ENCODE measurements at places on chromosomes 4 and X.

DNA sequence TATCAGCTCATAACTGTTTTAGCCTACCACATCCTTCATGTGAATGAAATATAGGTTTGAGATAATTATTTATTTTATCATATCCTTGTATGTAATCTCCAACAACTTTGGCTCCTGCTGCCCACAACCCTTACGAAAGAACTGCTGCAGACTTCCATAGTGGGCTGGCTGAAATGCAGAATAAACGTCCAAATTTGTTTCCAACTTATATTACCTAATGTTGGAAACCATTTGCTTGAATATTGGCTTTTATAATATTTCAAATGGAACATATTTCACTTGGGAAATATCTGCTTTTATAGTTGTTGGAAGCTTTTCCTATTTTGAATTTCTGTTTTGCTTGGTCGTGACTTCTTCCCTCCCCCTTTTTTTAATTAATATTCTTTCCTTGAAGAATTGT is 45.0 kb upstream of the ITM2A start:
- no peak for DNase-seq

DNA sequence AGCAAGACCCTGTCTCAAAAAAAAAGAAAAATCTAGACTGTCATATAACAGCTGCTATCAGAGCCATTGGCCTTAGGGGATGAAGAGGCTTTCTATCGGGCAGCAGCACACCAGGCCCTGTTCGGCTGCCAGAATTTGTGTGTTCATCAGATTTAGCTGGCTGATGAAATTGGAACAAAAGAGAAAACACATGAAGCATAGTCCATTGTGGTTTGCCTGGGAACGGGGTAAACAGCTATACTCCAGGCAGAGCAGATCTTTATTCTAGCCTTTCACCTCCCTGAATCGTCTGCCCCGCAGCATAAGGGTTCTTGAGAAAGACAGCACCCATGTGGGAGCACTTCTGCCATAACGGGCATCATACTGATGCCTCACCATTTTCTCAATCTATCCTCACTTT is 11.6 kb downstream of the TKTL1 start:
- no peak for DNase-seq

- no peak for DNase-seq
These were observed 33.7 kb downstream of the DHX15 start for GRCh38 chr4:24550441-24551175.

DNA sequence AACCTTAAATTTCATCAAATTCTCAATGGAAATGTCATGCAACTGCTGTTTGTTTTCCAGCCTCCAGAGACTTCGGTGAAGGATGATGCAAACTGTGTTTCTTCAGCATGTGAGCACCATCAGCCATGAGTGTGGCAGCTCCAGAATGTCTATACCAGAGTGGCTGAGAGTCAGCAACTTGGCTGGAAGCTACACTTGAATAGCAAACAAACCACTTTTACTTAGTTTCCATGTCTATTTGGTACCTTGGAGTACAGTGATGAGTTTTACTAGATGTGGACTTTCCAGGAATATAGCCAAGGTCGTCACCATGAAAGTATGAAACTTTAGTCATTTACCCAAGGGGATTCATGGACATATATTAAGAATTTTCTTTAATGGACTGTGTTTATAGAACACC is 4.3 kb upstream of the IL21 start:
- DNase-seq: peak; percentile 11

DNA sequence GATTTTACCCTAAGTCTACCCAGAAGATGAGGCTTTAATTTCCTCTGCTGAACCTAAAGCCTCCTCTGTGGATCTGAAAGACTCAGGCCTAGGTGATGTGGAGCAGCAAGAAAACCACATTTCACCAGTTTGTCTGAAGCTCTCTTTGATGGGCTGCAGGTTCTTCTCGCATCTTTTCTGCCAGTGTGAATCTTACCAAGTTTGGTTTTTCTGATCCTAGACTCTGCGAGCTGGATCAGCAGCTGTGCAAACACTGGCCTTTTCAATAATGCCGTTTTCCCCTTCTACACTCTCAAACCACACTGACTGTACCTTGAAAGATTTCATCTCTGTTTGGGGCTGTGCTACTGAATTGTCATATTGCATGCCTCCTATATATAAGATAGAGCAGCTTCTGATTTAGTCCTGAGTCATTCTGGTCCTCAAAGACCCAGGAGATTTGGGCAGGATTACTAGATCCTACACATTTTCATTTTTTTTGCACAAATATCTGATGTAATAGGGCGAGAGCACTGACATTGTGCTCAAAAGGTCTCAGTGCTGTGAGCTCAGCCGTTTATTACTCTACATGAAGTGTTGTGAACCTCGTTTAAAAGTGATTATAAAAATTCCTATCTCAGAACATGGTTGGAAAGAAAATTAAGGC is 133.6 kb upstream of the FAM9C start:
- no peak for DNase-seq

- DNase-seq: no peak
These were observed 89.1 kb upstream of the CBR4 start for GRCh38 chr4:169098969-169099690.

- DNase-seq: no peak
These were observed 356.4 kb downstream of the KLHL4 start for GRCh38 chrX:87874043-87874442.

Data from EL (cell line).